ENCODE measurements at places on chromosomes 2 and 18.

DNA sequence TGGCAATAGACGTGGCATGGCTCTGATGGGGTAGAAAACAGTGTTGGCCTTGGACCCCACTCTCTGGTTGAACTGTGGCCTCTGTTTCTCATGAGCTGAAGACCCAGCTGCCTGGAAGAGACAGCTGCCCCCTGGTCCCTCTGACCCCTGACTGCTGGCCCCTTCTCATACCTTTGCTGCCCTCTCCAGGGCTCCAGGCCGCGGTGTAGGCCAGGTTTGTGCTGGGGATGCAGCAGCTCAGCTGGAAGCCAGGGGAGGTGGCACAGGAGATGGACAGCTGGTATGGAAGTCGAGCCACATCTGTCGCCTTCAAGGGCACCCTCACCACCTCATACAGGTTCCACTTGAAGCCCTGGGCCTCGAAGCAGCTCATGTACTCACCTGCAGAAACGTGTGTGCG is 31.7 kb upstream of the SELENOI start:
- DNase-seq, result no peak

DNA sequence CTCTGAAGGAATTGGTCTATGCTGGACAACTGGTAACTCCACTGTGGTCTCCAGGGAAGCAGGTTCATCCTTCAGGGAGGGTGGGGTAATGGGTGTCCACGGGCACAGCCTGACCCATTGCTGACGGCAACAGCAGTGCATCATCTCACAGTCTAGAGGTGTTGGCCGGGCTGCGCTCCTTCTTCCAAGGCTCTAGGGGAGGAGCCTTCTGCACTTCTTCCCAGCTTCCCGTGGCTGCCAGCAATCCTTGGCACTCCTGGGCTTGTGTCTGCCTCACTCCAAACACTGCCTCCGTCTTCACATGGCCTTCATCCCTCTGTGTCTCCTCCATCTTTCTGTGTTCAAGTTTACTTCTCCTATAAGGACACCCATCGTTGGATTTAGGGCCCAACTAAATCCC is 166.2 kb downstream of the CTIF start:
- DNase-seq, result no peak

DNA sequence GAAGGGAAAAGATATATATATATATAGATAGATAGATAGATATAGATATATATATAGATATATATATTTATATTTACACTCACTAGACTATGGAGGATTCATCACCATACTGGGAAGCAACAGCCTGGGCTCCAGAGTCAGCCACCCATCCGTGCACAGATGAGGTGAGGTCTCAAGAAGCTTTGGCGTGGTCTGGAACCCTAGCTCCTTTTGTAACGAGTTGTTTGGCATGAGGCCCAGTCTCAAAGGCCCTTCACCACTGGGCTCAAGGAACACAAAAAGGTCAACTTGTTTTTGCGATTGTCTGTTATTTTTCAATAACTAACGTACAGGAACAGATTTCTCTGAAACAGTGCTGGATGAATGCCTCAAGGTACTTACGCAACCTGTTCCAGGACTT is 448.7 kb downstream of the CMPK2 start:
- DNase-seq, result no peak

DNA sequence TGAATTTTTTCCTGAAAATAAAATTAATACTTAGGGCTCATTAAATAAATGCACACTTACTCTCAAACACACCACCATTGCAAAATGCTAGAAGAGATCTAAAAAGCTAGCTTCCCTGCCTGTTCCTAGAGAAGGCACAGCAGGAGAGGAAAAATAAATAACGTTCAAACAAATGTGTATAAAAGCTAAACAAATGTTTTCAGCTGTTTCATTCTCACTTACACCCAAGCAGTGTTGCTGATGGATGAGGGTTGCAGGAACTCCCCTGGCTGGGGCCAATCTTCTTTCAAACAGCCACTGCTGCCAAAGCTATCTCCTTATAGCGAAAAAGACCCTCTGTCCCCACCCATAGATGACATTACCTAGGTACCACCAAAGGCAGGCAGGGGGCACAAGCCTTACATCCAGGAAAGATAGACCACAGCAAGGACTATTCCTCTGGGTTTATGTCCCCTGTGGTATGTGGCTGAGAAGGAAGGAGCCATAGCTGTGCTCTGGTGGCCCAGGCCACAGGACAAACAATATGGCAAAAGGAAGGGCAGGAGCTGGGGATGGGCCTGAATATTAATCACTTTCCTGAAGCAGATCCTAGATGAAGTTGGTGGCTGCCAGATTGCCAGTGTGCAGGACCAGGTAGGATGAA is 214.6 kb downstream of the TTC32 start:
- DNase-seq, result no peak

- DNase-seq, result no peak
Measured at GRCh38 chr18:64405161-64405560, 256.3 kb upstream of the LINC00305 start.

DNA sequence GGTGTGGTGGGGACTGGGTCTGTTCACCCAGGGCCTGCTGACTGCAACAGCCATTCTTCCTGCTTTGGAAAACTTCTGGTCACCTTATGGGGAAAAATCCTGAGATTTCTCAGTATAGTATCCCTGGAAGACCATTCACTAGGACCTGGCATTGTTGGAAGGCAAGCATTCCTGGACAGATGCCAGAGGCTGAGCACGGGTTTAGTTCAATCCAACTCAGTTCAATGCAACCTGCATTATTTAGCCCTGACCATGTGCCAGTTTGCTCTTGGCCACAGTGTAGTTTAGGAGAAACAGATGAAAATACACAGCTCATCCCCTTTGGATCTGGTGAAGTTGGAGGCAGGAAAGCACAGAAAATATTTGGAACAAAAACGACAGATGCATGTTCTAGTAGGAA is 95.9 kb downstream of the LPIN1 start:
- no peak for DNase-seq

- no peak for DNase-seq
Measured at GRCh38 chr18:46718501-46719341, 38.1 kb downstream of the ST8SIA5 start.

DNA sequence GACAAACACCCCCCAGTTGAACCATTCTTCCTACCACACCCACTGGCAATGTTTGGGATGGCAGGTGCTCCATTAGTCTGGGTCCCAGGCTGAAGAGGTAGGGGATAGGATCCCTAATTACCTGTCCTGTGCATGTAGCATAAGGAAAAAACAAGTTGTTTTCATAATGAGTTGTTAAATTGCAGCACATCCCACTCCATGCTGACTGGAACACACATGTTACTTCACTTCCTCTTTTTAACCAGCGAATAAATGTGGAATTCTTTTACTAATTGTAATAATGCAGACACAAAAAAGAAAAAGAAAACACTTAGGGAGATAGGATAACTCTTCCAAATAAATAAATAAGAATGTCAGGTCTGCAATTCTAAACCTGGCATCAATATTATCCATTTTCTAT is 11.8 kb upstream of the CBLN2 start:
- DNase-seq, result no peak

DNA sequence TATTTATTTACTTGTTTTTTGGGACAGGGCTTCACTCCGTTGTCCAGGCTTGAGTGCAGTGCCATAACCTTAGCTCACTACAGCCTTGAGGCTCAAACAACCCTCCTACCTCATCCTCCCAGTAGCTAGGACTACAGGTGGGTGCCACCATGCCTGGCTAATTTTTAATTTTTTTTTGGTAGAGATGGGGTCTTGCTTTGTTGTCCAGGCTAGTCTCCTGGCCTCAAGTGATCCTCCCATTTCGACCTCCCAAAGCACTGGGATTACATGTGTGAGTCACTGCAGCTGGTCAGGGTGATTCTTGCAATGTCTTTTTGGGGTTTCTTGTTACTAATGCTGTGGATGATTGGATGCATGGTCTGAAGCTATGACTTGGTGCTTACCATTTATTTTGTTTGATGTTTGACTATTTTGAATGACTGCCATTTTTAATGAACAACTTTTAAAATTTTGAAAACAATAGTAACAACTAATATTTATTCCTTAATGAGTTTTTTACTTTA is 6.5 kb downstream of the CERS6 start:
- DNase-seq, result no peak

DNA sequence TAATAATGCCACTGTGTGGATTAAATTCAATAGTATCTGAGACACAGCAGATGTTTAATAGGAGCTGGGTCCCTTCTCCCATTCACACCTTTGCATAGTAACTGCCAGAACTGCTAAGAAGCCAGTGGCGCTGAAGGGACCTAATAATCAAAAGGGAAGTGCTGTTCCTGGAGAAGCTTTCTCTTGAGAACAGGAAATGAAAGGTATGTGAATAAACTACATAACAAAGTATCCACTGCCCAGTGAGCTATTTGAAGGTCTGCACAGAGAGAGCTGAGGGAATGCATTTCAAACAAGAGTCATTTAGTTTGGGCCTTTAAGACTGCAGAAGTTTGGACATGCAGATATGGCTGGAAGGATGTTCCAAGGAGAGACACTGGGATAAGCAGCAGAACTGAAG is 56.1 kb upstream of the KIDINS220 start:
- DNase-seq, result no peak
